ENCODE measurements at places on chromosomes 12 and 14. TPM values are rescaled to one million over a fixed set of nuclear protein-coding genes. Genes with fewer than 3 reads are reported as not detected.

OTUB2 gene
- 4.6 TPM for polyA plus RNA-seq

AVPR1A gene
- polyA plus RNA-seq, result not detected

CCDC196 gene
- not detected for polyA plus RNA-seq

ARHGEF40 gene
- polyA plus RNA-seq, result 9.8 TPM

BHLHE41 gene
- 24.6 TPM for polyA plus RNA-seq

MYO1H gene
- not detected for polyA plus RNA-seq

ACSM4 gene
- not detected for polyA plus RNA-seq

SYNDIG1L gene
- not detected for polyA plus RNA-seq

KRT80 gene
- polyA plus RNA-seq, result 1.2 TPM

GALNT6 gene
- polyA plus RNA-seq, result 4.1 TPM
